ENCODE measurements at places on chromosomes 1 and 21. TPM values are rescaled to one million over a fixed set of nuclear protein-coding genes. Genes with fewer than 3 reads are reported as not detected.

GRCh38 chr1:17789926-17790325 lies 34.8 kb downstream of the ACTL8 start:
- no peak for DNase-seq

DNA sequence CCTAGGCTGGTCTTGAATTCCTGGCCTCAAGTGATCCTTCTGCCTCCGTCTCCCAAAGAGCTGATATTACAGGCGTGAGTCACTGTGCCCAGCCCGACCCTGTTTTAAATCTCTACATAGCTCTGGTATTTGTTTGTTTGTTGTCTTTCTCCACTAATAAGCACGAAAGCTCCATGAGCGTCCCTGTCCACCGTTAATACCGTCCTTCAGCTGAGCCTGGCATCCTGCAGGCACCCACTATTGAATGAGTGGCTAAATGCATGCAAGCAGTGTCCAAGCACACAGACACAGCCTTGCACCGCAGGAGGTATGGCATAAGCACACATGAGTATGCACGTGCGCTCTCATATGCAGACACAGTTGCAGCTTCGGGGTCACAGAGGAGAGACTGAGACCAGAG lies 4.5 kb upstream of the COL16A1 start:
- DNase-seq: no peak

DNA sequence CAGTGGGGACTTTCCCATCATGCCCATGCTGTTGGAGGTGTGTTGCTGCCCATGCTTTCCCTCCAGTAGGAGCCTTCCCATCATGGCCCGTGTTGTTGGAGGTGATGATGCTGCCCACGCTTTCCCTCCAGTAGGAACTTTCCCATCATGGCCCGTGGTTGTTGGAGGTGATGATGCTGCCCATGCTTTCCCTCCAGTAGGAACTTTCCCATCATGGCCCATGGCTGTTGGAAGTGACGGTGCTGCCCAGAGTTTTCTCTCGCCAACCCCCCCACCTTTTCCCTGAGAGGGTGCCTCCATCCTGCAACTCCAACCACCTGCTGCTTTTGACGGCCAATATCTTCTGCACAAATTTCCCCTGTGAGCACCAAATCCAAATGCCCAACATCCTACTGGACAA lies 205.7 kb downstream of the TOMM20 start:
- DNase-seq: no peak

- no peak for DNase-seq
Measured at GRCh38 chr1:193569096-193569982, 382.9 kb upstream of the B3GALT2 start.

Gene RCSD1
- 11.7 TPM for total RNA-seq

- no peak for DNase-seq
Measured at GRCh38 chr1:214317300-214317699, 36.3 kb downstream of the SMYD2 start.

- DNase-seq: no peak
Measured at GRCh38 chr1:224980181-224980580, 50.7 kb downstream of the DNAH14 start.

Gene UHMK1
- total RNA-seq: 79.2 TPM

DNA sequence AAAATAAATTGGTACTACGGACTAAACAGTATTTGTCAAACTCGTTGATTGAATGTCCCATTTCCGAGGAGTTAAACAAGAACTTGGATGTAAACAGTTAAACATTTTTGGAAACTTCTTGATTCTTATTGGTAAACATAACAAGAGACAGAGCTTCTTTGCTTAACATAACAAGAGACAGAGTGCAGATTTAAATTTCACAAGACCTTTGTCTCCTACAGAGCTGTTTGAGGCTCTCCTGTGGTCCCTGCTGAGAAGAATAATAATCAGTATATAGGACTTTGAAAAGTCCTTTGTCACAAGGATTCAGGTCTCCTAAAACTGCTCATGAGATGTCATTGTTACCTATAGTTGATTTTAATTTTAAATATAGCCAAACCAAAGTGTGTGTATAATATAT lies 170.6 kb upstream of the C21orf91 start:
- DNase-seq: no peak

Gene UBE2J2
- 30.4 TPM for total RNA-seq

DNA sequence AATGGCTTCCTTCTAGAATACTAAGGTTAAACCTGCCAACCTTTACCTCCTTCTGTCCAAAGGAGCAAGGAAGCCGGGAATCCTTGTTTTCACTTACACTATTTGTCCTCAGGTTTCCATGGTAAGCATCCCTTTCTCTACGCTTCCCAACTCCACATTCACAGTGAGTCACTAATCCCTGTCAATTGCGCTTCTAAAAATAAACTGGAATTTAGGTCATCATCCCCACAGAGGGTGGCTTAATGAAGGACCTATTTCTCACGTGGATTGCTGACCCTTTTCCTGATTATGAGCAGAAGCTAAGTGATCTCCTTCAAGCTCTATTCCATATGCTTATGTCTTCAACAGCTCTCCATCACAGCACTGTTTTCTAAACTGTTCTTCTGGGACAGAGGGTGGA lies 39.9 kb upstream of the ABCA4 start:
- no peak for DNase-seq

- no peak for DNase-seq
Measured at GRCh38 chr1:89060091-89060490, 4.9 kb downstream of the GBP1 start.

Gene C1orf141
- total RNA-seq: not detected

Gene TXNIP
- total RNA-seq: 3,262 TPM

DNA sequence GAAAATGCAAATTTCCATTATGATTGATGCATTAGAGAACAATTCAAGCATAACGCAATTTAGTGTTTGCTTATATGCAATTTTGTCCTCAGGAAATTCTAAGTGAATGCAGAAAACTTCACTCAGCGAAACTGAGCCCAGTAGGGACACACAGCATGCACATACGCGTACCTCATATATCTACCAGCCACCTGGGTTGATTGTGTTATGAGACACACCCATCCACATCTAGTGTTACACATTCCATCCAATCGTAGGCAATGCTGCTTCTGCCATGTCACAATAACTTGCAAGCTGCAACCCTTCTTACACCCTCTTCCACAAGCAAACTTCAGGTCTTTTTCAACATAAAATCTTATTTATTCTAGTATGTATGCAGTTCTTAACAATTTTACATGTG lies 312.9 kb downstream of the HHAT start:
- no peak for DNase-seq

- DNase-seq: no peak
Measured at GRCh38 chr1:231836227-231836893, 209.8 kb downstream of the DISC1 start.

DNA sequence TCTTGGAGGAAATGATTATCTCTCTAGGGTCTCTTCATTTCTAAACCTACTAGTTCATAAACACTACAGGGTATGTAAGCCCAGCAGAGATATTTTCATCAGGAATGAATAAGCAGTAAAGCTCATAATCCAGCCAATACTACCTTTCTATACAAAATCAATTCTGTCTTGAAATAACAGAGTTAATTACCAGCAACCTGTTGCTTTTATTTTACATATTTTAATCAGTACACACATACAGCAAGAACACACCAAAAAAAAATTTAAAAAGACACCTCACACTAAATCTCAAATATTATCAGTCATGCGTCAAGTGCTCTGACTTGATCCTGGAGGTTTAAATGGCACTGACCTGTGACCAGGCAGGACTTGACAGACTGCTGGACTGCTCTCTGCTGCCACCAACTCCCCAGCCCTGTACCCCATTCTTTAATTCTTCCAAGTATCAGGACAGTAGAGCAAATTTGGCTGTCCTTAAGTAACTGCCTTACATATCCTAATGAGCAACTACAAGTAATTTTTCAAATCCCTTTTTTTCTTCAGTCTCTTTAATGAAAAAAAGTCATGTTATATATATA lies 98.5 kb downstream of the CDC42BPA start:
- no peak for DNase-seq

DNA sequence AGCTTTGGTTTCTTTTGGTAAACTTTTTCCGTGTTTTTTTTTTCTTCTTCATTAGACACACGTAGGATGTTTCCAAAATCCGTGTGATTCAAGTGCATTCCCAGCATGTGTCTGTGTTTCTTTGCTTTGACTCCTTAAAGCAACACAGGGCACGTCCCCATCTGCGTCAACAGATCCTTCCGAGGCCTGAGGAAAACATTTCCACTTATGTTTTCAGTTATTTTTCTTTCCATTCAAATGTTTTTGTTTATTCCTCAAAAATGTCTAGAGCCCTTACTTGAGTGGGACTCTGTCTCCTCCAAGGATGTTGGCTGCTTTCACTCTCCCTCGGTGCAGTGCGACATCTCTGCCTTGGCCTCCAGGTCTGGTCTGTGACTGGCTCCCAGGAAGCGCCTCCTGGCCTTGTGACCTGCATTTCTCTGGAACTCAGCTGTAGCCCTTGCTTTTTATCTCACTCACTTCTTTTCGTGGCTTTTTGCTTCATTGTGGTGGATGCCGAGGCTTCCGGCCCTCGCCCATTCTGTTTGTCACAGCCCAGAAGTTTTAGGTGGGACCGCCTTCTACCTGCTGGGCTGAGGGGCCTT lies 31.3 kb upstream of the SLC19A1 start:
- DNase-seq: no peak

Gene SH2D2A
- total RNA-seq: 6.5 TPM

Gene REN
- total RNA-seq: not detected

DNA sequence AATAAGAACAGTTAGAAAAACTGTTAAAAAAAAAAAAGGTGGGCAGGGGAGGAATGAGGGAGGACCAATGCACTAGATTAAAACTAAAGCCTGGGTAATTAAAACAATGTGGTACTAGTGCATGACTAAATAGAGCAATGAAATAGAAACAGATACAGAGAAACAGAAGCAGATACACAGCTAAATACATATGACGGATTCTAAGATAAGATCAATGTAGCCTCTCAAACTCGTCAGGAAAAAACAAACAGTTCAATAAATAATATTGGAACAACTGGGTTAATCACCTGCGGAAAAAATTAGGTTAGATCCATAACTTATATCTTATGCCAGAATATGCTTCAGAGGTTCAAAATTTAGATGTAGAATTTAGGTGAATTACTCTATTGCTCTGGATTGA lies 68.2 kb downstream of the ERO1B start:
- no peak for DNase-seq

Gene TRAF3IP3
- 9.0 TPM for total RNA-seq

DNA sequence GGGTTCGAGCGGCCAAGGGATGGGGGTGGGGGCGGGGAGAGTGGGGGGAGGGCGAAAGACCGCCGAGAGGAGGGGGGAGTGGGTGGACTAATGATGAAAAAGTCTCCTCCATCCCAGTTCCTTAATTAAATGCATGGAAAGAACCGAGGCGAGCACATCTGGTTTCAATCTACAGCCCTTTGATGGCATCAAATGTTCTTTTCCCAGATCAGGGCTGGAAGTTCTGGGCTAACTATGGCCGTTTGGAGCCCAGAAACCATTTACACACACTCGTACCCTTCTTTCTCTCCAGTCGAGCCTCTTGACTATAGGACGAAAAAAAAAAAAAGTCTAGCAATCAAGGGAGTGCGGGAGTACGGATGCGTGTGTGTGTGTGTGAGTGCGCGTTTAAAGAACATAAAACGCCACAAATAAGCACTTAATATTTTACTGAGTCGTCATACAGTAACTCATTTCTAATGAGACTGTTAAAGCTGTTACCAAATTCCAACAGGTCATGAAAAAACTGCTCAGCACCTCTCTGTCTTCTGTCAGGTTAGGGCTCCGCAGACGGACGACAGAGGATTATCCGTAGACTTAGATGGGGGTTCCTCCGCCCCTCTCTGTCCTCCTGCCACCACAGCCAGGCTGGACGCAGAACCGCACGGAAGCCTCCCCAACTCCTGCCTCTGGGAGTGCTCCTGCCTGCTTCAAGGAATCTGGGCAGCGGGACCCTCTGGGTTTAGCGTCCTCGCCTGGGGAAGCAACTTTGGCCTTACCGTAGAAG lies 2.1 kb upstream of the PRRX1 start:
- no peak for DNase-seq

Gene ATP1A4
- total RNA-seq: not detected

DNA sequence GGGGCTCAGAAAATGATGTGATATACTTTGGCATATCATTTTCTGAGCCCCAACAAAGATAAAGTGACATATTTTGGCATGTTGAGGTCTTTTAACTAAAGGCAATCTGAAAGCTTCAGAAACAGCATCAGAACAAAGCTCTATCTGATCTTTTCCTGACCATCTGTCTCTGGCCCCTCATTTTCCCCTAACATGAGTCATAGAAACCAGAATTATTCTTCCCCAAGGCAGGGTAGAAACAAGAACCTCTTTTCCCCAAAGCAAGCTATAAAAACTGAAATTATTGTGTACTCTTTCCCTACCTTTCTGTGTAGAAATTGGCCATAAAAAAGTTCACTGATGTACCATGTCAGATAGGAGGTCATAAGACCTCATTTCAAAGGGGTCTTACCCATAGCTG lies 48.7 kb upstream of the PLA2G4A start:
- DNase-seq: no peak

GRCh38 chr1:89904219-89904980 lies 83.6 kb downstream of the LRRC8D start:
- no peak for DNase-seq

GRCh38 chr1:248844526-248844925 lies 6.5 kb downstream of the ZNF672 start:
- no peak for DNase-seq

- DNase-seq: no peak
Measured at GRCh38 chr1:42370876-42371549, 9.6 kb upstream of the RIMKLA start.

Gene CHRNB2
- total RNA-seq: not detected

DNA sequence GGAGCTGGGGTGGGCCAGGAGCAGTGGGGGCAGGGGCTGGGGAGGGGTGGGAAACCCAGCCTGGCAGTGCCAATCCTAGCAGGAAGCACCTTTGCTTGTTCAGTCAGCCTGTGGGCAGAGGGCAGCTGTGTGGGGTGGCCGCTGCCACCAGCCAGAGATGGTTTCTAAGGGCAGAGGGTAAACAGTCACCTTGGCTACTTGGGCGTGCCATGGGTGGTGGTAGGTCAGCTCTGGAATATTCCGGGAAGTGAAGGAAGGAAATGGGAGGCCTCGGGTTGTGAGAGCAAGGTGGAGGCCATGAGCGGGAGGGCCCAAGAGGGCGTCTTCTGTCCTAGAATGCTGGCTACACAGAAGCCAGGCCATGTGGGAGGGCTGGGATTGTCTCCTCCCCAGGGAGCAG lies 20.7 kb upstream of the WNT4 start:
- no peak for DNase-seq

DNA sequence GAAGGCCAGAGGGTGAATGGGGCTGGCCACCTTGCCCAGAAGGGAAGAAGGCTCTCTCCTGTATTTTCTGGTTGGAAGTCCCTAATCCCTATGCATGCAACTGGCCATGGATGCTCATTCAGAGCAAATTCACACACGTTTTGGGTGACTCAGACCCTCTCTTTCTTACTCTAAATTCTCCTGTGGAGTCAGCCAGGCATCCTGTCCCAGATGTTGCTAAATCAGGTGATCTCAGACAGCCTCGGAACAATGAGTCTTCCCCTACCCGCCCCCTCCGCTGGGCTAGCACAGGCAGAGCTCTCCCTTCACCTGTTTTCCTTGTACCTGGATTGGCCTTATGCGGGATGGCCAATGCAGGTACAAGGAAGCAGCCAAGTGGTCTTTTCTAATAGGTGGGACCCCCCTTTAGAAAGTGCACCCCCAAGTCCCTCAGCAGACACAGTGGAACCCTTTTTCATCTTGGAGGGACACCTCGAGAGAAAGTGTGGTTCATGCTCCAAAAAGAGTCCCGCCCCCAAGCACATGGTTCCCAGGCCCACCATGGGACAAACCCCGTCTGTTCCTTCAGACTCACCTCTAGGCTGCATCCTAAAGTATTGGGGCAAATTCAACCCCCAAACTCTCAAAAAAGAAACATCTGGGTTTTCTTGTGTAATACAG lies 8.6 kb downstream of the S100A6 start:
- DNase-seq: no peak

GRCh38 chr1:7538849-7539768 lies 232.0 kb upstream of the VAMP3 start:
- DNase-seq: no peak
